ENCODE measurements at places on chromosomes 5 and 9.

GRCh38 chr5:146041180-146041789 is 64.1 kb downstream of the PLAC8L1 start:
- DNase-seq, result no peak

GRCh38 chr9:28951945-28952344 is 1378.7 kb upstream of the C9orf72 start:
- DNase-seq, result no peak

DNA sequence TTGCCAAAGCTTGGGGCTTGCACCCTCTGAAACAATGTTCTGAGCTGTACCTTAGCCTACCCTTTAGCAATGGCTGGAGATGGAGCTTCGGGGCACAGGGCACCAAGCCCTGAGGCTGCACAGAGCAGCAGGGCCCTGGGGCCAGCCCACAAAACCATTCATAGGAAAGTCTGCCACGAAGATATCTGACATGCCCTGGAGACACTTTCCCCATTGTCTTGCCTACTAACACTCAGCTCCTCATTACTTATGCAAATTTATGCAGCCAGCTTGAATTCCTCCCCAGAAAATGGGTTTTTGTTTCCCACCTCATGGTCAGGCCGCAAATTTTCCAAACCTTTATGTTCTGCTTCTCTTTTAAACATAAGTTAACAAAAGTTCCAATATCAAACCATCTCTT is 105.7 kb downstream of the DTWD2 start:
- DNase-seq, result no peak

DNA sequence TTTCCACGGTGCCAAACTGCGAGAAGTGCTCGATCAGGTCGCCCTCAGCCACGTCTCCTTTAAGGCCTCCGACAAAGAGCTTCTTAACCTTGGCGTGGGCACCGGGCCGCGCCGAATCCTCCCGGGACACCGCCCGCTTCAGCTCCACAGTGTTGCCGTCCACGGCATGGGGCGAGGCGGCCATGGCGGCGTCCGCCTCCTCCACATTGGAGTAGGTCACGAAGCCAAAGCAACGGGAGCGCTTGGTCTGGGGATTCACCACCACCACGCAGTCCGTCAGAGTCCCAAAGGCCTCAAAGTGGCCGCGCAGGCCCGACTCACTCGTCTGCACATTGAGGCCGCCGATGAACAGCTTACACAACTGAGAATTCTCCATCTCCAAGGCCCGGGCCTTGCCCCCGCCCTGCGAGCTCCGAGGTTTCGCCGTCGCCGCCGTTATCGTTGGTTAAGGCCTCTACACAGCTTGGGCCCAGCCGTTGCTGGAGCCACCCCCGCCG is 424 bp downstream of the HNRNPA0 start:
- no peak for DNase-seq

DNA sequence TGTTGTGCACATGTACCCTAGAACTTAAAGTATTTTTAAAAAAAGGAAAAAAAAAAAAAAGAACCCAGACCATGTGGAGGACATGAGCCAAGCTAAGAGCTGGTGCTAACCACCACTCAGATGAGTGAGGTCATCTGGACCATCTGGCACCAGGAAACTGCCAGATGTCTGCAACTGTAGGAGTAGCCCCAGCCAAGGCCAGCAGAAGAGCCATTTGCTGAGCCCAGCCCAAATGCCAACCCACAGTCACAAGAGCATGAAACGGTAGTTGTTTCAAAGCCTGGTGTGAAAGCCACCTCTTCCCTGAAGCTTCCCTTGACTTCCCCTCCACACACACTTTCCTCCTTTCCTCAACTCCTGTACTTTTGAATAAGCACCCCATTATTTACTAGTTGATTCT is 69.2 kb upstream of the FCN1 start:
- no peak for DNase-seq

DNA sequence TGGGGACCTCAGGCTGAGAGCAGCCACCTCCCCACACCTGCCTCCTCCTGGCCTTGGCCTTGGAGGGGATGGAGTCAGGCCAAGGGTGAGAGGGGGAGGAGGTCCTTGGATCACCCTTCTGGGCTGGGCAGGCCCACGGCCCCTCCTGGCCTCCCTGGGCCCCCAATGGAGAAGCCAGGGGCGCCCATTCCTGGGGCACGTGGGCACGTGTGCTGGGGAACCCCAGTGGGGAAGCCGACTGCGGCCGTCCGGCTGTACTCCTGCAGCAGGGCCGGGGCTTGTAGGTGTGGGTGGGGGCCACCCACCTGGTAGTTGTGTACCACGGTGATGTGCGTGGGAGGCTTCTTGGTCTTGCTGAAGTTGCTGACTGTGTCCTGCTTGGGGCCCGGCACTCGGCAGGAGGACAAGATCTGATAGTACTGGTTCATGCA is 8.5 kb downstream of the CRAT start:
- DNase-seq, result no peak

- no peak for DNase-seq
Measured at GRCh38 chr9:134863941-134864820, 16.4 kb upstream of the FCN2 start.

DNA sequence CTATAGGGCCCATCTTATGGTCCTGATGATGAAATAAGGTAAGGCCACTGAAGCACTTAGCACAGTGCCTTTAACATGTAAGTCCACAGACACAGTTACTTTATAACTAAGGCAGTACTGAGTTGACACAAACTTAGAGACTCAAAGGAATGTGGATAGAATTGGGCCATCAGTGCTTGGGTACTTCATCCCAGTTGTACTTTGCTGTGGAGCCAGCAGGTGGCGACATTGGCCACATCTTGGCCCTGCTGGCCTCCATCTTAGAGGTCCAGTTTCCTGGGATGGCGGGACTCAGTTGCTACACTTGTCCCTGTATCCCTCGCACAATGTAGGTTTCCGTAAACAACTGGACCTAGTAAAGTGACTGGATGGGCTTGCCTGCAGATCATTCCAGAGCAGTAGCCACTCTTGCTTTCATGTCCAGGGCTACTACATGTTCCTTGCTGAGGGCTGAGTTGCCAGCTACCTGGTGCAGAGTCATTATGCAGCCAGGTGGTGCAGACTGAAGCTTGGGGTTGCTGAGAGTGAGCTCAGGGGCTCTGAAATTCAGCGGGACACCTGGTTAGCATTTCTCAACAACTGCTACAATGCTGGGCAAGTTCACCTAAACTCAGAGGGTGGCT is 10.6 kb downstream of the MTAP start:
- no peak for DNase-seq

DNA sequence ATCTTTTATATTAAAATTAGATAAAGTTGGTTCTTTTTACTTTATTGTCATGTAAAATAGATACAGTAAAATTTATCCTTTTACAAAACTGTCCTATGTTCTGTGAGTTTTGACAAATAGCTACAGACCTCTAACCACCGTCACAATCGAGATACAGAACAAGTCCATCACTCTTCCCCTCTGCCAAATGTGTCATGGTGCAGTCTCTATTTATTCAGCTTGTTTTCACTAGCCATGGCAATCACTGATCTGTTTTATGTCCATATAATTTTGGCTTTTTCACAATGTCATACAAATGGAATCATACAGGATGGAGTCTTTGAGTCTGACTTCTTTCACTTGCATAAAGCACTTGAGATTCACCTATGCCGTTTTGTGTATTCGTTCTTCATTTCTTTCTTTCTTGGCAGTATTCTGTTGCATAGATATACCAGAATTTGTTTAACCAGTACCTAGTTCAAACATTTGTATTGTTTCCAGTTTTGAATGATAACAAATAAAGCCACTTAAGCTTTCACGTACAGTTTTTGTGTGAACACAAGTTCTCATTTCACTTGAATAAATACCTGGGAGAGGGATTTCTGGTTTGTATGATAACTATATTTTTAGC is 273.2 kb upstream of the MPDZ start:
- peak; percentile 99 for DNase-seq

DNA sequence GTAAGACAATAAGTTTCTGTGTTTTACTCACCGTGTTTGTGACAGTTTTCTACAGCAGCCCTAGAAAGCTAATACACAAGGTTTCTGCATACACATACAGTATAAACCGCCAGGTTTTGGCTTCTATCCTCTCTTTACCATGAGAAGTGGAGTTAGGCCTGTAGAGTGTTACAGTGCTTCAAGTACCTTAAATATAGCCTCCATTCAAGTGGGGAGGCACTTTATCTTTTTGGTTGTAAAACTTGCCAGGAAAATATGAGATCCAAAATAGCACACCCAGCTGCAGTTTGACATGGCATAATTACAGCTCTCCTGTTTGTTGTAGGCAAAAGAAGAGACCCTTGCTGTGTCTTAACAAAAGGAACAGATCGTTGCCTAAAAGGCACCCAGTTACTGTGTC is 90.3 kb upstream of the PTPN3 start:
- peak; percentile 67 for DNase-seq

DNA sequence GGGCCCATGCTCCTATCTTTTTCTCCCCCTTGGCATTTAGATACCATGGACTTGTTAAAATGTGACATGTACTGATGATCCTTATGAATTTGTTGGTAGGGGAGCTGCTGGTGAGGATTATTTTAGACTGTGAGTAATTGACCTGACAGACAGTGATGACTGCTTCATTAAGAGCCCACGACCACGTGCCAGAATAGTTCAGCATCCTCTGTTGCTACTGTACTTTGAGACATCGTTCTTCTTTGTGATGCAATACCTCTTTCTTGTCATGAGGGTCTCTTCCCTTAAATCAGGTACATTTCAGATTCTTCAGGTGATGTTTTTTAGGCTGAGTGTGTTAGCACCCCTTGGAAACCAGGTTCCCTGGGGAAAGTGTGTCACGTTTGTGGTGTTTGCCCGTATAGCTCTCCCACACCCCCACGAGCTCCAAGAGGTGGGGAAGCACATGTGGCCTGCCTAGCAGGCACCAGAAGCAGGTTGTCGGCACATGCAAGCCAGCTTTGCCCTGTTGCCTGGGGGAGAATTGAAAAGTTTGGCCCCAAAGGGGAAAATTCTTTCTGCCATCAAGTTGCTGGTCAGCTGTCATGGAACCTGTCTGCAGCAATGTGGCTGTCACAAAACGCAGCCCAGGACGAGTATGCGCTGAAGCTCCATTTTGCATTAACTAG is 25.1 kb downstream of the QRFP start:
- no peak for DNase-seq

- no peak for DNase-seq
Measured at GRCh38 chr5:85334-85995, 6.5 kb upstream of the PLEKHG4B start.

- DNase-seq, result no peak
Measured at GRCh38 chr5:169801781-169802180, 164.7 kb downstream of the DOCK2 start.

- no peak for DNase-seq
Measured at GRCh38 chr9:14761584-14761983, 39.1 kb upstream of the CER1 start.

- no peak for DNase-seq
Measured at GRCh38 chr9:95495961-95496360, 20.8 kb downstream of the PTCH1 start.

GRCh38 chr5:32589942-32590869 is 4.8 kb downstream of the SUB1 start:
- peak; percentile 26 for DNase-seq

GRCh38 chr5:26894719-26895263 is 143.6 kb downstream of the CDH9 start:
- no peak for DNase-seq

- DNase-seq, result no peak
Measured at GRCh38 chr5:173781432-173781815, 106.7 kb upstream of the CPEB4 start.
